Activated naive CD4-positive, alpha-beta T cell (primary cell): ENCODE measurements at places on chromosomes 2 and 18.

GRCh38 chr2:29405266-29405665, 290.1 kb downstream of the CLIP4 start:
- no peak for DNase-seq

- DNase-seq: no peak
Measured at GRCh38 chr2:138994502-138994901, 214.3 kb upstream of the NXPH2 start.

GRCh38 chr2:137910641-137911040, 53.6 kb upstream of the HNMT start:
- DNase-seq: no peak

- DNase-seq: no peak
Measured at GRCh38 chr2:108154366-108155061, 85.3 kb upstream of the SULT1C3 start.

GRCh38 chr2:213834331-213834730, 550.1 kb downstream of the SPAG16 start:
- no peak for DNase-seq

- DNase-seq: no peak
Measured at GRCh38 chr2:188512456-188512855, 220.8 kb downstream of the GULP1 start.

DNA sequence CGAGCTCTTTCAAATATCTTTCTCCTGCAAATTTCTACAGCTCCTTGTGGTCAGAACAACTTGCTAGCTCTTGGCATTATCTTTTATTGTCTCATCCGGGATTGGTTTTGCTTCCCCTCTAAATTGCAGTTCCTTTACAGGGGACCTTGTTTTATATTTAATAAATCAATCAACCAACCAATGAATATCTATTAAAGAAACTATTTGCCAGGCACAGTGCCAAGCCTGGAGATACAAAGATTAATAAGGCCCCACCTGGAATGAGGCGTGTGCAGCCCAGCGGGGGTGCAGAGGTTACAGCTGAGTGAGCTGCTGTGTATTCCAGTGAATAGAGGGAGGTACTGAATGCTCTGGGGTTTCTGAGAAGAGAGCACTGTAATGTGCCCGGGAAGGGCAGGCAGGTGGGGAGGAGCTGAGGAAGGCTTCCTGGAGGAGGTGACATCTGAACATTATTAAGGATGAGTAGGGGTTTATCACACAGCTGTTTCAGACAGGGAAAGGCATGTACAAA, 51.8 kb downstream of the LIPG start:
- no peak for DNase-seq

DNA sequence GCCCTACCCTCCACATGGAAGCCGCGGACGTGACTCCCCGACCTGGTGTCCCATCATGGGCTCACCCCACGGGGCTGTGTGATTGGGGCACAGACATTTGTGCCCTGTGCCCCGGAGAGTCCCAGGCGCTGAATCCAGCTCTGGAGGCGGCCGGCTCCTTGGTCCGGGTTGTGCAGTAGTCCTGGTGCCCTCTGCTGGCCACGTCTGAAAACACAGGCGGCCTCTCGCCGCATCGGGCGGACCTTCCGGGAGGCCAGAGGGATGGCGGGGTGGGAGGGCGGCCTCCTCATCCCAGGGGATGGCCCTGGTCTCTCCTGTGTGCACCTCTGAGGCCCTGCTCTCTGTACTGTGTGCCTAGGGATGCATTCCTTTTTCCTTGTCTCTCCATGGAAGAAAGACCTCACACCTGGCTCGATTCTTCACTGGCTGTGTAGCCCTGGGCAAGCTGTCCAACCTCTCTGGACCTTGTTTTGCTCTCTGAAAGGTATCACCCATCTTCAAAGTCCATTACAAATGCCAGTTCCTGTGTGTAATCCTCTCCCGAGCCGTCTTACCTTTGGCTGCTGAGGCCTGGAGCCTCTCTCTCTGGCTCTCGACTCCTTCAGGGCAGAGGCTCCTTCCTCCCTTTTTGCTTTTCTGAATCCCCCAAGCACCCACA, 27.6 kb downstream of the CELF4 start:
- DNase-seq: no peak
